ENCODE measurements at places on chromosomes 2 and 18.

DNA sequence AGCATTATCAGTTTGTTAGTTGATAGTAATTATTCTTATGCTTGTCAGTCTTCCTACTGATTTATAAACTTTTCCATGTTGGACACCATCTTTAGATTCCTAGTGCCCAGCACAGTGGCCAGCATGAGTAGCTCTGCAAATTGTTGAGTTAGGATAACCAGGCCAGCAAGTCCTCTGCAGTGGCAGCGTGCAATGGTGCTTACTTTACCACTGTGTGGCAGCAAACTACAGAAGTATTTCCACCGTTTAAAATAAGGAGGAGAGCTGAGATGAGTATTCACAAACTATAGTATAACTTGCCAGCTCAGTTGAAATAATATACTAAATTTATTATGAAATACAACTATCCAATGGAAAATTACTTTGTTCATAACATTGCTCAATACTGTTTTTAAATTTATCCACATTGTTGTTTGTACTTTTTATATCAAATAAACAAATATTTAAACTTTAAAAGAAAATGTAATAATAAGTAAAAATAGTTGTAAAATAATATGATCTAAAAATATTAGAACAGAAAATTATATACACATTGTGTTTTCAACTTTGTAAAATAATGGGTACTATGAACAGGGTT, 9.3 kb upstream of the THADA start:
- DNase-seq = peak; percentile 38

DNA sequence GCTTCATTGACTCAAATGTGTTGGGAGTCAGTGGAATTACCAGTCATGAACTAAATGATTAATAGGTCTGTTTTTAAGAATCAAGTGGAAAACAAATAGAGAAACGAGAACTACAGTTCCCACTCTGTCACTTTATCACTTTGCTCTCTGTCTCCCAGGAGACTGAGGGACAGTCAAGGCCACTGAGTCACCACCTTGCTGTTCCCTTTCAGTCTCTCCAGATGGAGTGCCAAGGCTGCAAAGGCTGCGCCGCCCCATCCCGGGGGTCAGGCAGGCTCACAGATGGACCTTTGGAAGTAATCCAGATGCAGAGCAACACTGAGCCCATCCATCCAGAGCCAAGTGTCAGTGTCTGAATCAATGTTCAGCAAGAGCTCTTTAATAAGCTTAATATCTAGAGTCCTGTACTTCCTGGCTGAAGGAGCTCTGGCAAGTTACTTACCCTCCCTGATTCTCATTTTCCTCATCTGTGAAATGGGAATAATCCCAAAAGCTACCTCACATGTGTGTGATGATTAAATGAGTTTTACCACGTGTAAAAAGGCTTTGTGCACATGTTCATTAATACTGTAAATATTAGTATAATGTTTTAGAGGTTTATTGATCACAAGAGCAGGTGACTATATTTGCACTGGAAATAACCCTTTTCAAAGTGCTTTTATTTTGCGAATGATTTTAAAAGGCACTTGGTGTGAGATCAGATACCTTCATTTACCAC, 43.0 kb upstream of the EFEMP1 start:
- no peak for DNase-seq

- no peak for DNase-seq
Measured at GRCh38 chr2:160267692-160268091, 67.6 kb upstream of the ITGB6 start.

GRCh38 chr2:168850846-168851245, 39.4 kb downstream of the SPC25 start:
- DNase-seq = no peak

DNA sequence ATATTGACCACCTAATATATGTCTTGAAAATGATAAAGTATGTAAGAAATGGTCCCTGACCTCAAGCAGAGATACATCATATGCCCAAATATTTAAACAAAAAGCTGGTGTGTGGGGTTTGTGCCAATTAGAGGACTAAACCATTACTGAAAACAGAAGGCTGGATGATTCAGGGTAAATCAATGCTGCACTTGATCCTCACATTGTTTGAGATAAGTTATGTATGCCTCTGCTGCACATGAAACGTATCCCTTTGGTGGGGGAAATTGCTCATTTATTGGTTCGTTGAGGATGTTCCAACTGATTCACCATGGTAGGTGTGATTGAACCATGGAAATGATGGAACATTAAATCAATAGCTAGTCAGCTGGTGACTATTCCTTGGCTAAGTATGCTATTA, 24.7 kb upstream of the DARS1 start:
- DNase-seq = no peak

DNA sequence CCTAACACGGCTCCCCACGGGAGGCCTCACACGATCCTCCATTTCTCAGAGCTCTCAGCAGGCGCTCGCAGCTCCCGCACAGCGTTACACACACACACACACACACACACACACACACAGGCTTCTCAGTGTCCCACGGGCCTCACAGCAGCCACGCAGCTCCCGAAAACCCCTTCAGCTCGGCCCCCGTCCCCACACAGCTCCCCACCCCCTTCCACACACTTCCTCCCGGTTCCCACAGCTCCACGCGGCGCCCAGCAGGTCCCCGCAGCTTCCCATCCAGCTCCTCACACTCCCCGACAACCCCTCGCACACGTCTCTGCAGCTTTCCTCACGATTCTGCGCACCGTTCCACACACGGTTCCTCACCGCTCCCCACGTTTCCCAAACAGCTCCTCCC, 41.6 kb downstream of the KIF1A start:
- DNase-seq = no peak

GRCh38 chr2:140910683-140911082, 1220.1 kb downstream of the LRP1B start:
- DNase-seq = no peak

DNA sequence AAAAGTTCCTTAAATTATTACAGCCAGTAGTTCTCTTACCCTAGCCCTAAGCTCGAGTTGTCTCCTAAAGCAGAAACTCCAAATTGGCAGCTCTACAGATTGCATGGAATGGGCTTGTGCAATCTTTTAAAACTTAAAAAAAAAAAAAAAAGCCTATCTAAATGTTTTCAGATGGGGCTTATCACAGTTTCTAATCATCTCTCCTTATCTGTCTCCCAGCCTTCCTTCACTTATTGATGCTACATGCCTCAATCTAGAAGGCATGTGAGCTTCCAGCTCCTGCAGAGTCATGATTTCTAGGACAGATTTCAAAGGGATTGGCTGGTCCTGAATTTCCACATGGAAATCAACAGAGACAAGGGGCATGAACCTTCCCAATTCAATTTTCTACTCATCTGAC, 33.1 kb upstream of the PELI1 start:
- no peak for DNase-seq

- no peak for DNase-seq
Measured at GRCh38 chr2:239910404-239910803, 114.7 kb downstream of the NDUFA10 start.

GRCh38 chr2:102788216-102788884, 26.5 kb downstream of the TMEM182 start:
- no peak for DNase-seq

DNA sequence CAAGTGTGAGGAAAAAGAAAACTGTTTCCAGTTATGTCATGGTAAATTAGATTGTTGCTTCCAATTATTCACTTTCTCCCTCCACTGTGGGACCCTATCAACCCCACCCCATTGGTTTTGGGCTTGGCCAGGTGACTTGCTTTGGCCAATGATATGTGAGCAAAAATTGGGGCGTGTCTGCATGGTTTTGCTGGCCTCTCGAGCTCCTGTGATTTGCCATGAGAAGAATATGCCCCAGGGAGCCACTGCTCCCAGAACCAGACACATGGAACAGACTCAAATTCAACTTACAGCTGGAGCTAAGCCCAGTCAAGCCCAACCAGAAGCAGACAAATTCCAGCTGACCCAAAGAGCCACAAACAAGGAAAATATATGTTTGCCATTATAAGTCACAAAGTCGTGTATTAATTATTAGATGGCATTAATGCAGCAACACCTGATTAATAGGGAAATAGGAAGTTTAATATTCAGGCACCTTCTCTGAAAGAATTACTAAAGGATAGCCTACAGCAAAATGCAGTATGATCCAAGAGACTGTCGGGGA, 248.9 kb downstream of the ANAPC1 start:
- no peak for DNase-seq

DNA sequence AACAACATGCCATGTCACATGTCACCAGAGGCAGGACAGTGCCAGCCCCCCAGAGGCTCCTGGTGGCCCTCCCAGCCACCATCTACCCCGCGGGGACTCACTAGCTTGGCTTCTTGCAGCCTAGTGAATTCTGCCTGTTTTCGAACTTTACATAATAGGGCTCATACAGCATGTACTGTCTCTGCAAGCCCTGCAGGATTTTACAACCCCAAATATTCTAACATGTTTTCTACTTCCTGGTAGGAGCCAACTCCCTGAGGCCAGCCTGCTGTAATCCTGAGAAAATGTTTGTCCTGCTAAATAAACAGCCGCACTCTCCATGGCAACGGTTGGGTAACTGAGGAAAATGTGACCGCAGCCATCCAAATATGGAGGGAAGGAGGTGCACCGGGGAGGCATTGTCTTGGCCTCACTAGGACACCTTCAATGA, 2.7 kb downstream of the PER2 start:
- DNase-seq = peak; percentile 93

DNA sequence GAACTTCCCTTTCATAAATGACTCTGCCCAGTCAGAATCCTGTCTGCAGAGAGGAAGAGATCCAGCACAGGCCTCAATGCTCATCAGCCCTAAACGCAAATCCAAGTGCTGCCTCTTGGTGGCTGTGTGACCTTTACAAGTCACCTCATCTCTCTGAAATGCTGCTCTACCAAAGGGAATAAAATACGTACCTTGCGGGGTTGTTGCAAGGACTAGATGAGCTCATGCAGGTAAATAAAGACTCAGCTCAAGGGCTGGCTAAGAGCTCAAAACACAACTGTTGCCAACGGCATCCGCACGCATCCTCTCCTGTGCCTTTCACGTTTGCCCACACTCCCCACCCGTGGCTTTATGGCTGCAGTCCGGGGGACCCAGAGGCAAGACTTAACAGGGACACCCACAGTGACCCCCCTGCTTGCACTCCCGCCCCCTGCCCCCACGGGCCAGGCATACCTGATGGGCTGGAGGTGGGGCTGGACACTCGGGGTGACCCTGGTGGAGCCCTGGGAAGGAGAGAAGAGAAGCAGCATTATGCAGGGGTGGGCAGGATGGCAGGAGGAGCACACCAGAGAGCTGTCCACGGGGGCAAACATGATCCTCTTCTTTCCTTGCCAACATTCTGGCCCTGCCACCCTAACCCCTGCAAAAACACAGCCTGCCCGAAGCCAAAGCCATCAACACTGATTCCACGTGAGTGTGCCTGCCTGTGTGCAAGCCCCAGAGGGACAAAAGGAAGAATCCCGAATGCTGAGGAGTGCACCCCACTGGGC, 102.6 kb downstream of the TNS1 start:
- DNase-seq = peak; percentile 82

DNA sequence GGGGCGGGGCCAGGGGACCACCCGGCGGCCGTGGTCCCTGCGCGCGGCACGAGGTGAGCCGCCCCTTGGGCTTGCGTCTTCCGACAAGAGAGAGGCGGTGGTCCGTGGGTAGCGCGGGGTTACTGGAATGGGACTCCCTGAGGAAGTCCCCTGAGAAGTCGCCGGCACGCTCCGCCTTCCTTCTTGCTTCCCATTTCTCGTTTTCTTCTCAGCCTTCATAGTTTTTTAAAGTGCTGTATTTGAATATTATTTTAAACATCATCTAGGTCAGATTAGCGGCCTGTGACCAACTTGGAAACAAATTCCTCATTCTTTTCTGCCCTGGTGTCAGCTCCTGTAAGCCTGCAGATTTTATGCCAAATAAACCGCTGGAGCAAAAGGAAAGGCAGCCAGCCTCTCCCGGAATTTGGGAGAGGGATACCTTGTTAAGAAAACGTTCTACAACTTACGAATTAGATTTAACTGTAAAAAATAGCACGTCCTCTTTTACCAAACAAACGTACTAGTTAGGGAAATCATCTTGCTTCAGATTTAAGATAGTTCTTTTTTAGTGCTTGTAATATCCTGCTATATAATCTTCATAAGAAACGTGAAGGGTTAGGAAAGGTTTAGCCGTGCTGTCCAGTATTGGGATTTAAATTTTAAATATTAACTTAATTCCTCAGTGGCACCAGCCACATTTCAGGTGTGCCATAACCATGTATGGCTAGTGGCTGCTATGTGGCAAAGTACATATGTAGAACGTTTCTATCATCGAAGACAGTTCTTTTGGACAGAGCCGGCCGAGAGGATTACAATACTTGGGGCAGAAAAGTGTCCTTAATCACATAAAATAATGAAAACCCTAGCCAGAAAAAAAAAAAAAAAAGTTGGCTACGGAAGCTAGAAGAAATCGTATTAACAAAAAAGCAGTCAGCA, 628 bp upstream of the PTPN2 start:
- no peak for DNase-seq

GRCh38 chr2:601387-601698, 75.9 kb downstream of the TMEM18 start:
- DNase-seq = no peak

- DNase-seq = no peak
Measured at GRCh38 chr2:26691881-26692278, 642 bp upstream of the KCNK3 start.

- DNase-seq = no peak
Measured at GRCh38 chr2:72951303-72952095, 34.2 kb downstream of the EMX1 start.

GRCh38 chr2:37091873-37092272, 7.6 kb downstream of the GPATCH11 start:
- DNase-seq = no peak

GRCh38 chr18:48942554-48943261, 8.1 kb downstream of the SMAD7 start:
- no peak for DNase-seq

DNA sequence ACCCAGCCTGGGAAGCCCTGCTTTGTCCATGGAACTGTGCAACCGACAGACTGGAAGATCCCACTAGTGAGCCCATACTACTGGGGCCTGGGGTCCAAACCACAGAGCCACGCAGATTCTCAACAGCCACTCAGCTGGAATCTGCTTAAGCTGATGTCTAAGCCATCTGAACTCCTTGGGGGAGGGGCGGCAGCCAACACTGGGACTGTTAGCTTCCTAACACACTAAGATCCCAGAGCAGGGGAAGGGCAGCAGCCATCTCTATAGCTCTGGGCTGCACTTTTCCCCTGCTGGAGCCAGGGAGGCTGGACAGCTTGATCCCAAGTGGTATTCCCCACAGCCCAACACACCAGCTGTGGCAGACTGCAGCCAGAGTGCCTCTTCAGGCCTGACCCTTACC, 118.3 kb downstream of the RPRM start:
- no peak for DNase-seq

DNA sequence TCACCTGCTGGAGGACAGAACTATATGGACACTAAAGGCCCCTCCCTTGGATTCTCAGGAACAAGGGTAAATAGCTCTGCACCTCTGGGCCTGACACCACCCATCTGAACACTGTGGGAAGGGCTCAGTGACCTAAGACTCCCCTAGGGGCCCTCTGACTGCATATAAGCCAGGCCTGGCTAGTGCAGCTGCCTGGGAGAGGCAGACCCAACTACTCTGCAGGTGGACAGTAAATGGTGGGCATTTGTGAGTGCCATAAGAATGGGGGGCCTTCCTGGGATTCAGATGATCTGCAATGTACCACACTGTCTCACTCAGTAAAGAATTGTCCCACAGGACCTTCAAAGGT, 11.2 kb upstream of the WIPF1 start:
- DNase-seq = no peak

Measured in DMS153 (cell line).